Activated T-helper 2 cell treated with anti-CD3 and anti-CD28 coated beads, Interferon-gamma antibody, Interleukin-2, Interleukin-4, amounts not matched to agents 10 μg/mL and 5 μg/mL and 100 μg/mL, durations not matched to agents 14 hours and 24 hours and 36 hours (primary cell): ENCODE measurements at places on chromosomes 7 and 10.

DNA sequence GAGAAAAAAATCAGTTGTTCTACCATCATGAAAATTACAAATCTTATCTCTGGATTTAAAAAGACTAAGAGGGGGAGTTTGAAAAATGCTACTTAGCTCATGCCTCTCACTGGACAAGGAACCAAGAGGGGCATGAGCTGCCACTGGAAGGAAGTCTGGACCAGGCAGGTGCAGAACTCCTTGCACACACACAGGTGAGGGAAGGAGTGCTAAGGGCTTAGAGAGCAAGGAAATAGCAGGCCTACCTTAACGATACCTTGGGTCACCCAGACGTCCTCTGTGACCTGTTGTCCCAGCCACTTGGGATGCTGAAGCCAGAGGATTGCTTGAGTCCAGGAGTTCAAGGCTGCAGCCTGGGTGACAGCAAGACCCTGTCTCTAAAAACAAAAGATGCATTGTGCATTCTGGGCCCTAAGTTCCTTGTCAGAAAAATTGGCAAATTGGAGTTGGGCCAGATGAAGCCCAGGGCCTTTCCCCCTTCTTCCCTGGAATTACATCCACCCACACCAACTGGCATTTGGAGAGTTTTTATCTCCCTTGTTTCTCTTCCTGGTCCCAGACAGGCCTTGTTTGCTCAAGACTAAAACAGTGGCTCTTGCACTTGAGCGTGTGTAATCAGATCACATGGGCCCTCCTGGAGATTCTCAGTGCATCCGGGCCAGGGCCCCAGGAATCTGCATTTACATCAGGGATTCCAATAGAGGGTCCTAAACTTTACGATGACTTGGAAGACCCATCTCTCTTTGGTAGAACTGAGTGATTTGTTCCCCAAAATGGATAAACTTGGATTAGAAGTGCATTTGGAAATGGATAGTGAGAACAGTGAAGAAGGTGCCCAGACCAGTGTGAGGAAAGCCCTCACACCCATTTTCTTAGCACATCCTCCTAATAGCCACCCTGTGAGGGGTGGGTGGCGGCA is 3.0 kb downstream of the DDIT4 start:
- no peak for DNase-seq

DNA sequence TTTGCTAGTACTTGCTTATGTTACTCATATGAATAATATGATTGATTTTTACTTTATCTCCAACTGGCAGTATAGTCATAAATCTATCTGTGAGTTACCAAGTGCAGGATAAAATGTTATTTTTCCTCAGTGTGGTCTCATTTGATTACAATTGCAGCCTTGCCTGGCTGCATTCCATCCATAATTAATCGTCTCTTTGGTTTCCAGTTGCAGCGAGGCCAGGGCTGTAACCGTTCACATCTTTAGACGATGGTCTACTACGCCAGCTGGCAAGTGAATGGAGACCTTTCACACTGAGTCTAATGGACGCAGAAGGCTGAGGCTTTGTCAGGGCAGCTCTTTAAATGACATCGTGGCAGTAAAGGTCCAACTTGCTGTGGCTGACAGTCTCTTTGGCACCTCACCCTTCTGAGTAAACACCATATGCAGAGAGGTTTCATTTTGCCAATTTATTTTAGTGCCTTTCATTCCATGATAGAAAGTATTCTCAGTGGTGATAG is 84.0 kb downstream of the ARL4A start:
- DNase-seq: no peak

GRCh38 chr10:128848810-128849209 is 618.2 kb upstream of the MGMT start:
- DNase-seq: no peak

- DNase-seq: no peak
These were observed 252.5 kb downstream of the PAXIP1 start for GRCh38 chr7:154750353-154750801.

- no peak for DNase-seq
These were observed 119.6 kb downstream of the INPP5A start for GRCh38 chr10:132657127-132657706.

DNA sequence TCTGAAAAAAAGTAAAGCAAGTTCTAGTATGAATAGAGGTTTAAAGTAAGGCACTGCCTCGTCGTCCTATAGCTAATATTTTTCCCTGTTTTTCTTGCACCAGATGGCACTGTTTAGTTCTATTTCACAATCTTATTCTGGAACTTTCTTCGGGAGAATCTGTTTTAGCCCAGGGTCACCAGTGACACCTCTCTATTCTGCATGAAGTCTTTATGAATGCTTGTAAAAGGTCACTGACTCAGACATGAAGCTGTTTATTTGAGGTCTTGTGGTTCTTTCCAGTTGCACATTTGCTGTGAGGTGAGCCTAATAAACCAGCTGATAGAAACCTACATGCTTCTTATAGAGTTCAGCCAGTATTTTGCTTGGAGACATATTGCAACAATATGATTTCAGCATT is 444.3 kb downstream of the AUTS2 start:
- no peak for DNase-seq

DNA sequence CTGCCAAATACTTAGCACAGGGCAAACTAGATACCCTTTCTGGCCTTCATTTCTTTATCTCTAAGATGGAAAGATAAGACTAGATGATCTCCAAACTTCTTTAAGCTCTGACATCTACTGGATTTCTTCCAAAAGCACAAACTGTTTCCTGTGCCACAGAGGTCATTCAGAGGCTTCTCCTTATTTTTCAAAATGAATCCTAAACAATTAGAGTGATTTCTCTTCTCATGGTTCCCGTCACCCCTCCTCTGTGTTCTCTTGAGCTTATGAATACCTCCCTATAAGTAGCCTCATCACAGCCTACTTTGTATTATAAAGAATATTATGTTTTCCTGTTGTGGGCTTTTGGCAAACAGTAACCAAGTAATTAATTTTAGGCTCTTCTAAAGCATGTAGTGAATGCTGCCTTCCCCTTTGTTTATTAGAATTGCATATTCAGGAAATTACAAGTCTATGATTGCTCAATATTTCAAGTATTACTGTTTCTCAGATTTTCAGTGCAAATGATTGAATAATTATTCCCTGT is 179.5 kb downstream of the REEP3 start:
- no peak for DNase-seq

DNA sequence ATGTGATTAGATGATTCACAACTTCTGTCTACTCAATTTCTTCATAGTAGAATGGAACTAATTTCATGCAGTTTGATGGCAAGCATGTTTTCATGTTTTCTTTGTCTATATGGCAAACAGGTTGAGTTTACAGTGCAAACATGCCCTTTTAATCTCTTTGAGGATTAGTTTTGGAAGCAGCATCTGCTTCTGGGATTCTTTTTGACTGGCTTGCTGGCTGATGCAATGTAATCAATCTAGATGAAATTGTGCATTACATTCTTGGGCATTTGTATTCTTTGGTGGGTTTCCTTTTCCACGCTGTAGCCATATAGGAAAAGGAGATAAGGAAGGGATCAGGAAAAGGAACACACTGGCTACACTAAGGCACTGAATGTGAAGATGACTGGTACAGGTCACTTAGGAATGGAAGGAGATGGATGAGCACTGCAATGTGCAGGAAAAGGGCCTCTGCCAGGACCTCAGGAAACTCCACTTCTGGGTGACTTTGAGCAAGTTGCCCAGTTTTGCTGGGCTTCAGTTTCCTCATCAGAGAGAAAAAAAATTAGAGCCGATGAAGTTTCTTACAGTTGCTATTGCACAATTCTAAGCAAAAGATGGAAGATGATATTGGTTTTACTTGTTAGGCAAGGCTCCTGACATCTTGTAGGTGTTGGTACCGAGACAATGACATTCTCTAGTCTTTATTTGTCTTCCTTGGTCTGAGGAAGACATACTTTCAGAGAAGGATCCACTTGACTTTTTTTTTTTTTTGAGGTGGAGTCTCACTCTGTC is 269.1 kb downstream of the SUGCT start:
- no peak for DNase-seq

- no peak for DNase-seq
These were observed 101.4 kb downstream of the TBXAS1 start for GRCh38 chr7:139930286-139930965.

- DNase-seq: peak; percentile 10
These were observed 62.1 kb downstream of the SDHAF3 start for GRCh38 chr7:97179454-97180104.

DNA sequence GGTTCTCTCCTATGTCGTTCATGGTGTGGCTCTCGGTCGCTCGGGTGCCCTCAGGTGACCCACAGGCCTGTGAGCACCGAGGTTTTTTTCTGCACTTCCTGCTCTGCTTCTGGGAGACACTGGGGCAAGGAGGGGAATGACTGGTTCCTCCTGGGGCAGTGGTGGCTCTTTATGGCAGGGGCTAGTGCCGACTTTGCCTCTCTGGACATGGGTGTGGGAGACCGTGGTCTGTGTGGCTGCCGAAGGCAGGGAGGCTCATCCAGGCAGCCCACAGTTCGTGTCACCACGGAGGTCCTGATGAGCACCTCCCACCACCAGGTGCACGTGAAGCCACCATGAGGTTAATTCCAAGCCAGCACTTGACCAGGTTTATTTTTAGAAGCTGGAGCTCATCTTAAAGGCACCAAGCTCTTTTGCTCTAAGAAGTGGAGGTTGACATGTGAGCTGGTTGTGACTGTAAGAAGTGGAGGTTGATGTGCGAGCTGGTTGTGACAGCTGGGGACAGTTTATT is 24.7 kb upstream of the DPYSL4 start:
- peak; percentile 56 for DNase-seq

DNA sequence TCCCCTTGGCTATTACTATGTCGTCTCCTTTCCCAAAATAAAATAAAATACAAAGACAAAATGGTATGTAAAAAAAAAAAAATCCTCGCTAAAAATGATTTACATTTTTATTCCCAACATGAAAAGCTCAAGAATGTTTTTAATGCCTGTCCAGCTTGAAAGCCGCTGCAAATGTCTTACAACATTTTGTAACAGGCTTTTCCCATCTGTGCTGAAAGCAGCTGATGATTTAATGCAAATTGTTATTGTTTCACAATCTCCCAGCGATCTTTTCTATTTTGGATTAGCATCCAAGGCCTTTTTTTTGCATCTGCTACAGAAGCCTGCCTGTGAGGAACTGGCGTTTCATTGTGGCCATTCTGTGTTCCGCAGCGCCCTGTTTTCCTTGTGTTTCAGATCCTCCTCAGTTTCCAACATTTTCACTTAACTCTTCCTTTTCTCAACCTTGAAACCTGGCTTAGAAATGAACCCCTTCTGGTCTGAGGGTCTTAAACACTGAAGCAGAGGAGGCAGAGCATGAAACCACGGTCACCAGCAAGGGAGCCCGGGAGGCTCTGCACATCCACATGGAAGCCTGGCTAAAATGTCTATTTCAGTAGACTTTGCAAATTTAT is 712.1 kb downstream of the PARD3 start:
- no peak for DNase-seq

DNA sequence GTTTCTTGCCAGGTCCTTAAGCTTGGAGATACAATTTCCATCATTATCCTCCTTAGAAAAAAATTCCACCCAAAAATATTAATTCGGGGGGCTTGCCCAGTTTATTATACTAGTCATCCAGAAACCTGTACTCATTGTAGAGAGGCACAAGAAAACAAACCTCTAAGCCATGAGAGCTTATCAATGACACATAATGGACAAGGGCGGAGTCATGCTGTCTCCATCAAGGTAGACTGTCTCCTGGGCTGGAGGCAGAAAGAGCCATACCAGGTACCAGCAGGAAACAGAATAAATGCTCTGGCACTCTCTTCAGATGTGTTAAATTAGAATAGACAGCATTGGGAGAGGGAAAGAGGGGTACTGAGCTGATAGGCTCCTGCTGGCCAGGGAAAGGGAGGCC is 69.8 kb upstream of the GSDME start:
- no peak for DNase-seq

- DNase-seq: no peak
These were observed 140.8 kb downstream of the GLCCI1 start for GRCh38 chr7:8109196-8110022.

DNA sequence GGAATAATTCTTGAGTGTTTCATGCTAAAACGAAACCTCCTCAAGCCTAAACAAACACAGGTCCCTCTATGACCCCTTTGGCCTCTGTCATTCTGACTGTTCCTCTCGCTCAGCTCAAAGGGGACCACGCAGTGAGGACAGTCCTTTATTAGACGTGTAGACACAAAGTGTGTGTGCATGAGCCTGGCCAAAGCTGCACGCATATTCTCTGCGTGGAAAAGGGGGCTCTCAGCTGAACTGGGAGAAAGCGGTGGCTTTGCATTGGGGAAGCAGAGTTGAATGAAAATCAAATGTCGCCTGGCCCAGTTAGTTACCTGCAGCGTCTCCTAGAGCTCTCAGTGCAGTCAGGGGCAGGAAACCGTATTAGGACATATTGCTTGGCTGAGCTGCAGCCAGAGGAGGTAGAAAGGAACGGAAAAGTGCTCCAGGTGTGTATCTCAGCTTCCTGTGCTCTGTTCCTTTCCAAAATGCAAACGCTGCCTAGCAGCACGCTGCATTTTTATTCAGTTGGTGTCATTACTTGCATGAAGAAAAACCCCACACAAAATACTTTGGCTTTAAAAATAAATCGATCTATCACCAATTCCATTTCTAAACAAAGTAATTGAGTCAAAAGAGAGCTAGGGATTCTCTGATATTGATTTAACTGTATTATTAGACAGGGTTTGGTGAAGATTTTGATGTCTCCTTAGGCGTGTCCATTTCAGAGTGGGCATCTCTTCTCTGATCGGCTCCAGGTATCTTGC is 4.9 kb downstream of the GATA3 start:
- DNase-seq: no peak

DNA sequence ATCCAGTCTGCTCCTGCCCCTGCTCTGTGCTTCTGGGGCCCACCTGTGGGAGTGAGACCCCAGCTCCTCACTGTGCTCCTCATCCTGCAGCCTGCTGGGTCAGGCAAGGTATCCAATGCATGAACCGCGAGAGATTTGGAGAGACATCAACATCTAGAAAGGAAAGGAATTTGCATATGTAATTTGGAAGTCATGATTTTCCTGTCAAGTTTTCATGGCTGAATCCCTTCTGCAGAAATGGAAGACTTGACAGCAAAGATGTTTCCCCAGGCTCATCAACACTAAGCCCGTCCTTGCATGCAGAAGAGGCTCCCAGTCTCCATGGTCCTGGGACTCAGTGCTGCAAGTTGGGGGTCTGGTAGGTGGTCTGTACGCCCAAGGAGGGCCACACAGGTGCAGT is 176.9 kb upstream of the GRB10 start:
- no peak for DNase-seq

- no peak for DNase-seq
These were observed 21.5 kb downstream of the C10orf105 start for GRCh38 chr10:71697938-71698709.

GRCh38 chr7:33449847-33450246 is 320.5 kb downstream of the BBS9 start:
- DNase-seq: no peak

DNA sequence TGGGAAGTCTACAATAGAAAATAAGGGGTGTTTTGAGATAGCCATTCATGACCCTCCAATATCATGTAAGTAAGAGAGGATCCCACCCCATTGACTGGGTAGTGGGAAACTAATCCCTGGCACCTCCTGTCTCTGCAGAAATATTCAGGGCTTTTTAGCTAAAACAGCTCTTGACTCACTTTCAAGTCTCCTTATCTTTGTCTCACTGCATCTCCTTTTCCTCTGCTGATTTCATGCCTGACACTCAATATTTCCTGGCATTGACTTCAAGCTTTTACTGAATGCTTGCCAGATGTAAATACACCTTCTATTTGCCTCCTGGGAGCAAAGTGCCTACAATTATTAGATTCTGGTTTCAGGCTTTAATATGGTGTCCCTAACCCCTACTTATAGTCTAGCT is 57.1 kb downstream of the CHRM2 start:
- no peak for DNase-seq
